ENCODE measurements at places on chromosomes 5 and 9. TPM values are rescaled to one million over a fixed set of nuclear protein-coding genes. Genes with fewer than 3 reads are reported as not detected.

Gene SCAMP1
- total RNA-seq: 38.3 TPM

Gene ZNF483
- total RNA-seq: 2.2 TPM

Gene ARL10
- 4.8 TPM for total RNA-seq

Gene MARVELD2
- 17.2 TPM for total RNA-seq

Gene STKLD1
- total RNA-seq: 0.19 TPM

Gene AGXT2
- total RNA-seq: not detected

Gene CAVIN4
- 0.08 TPM for total RNA-seq

Gene ESM1
- total RNA-seq: not detected

Gene RNF183
- total RNA-seq: not detected

Gene HSD17B4
- 149 TPM for total RNA-seq

Gene TNFSF15
- total RNA-seq: 1.6 TPM

Gene NR4A3
- total RNA-seq: 0.15 TPM

Gene SERF1A
- total RNA-seq: 12.3 TPM

Gene C1QTNF2
- not detected for total RNA-seq

Gene CKMT2
- total RNA-seq: not detected

Gene SERINC5
- total RNA-seq: 21.3 TPM

Gene UBE2QL1
- not detected for total RNA-seq

Gene TEX48
- not detected for total RNA-seq

Gene CMYA5
- total RNA-seq: not detected

Gene PTCH1
- total RNA-seq: 0.76 TPM

Gene KIF24
- 1.2 TPM for total RNA-seq

Gene ARHGEF28
- total RNA-seq: 39.7 TPM

Gene GBA2
- 17.6 TPM for total RNA-seq

Gene C7
- not detected for total RNA-seq

Gene CEL
- 0.08 TPM for total RNA-seq

Gene PPP3R2
- total RNA-seq: not detected

Gene IGFBPL1
- not detected for total RNA-seq

Gene FAF2
- 34.0 TPM for total RNA-seq

Gene PCDHGA11
- 0.94 TPM for total RNA-seq

Gene ADCY2
- not detected for total RNA-seq

Gene OR1Q1
- total RNA-seq: not detected

Gene GABRA1
- total RNA-seq: not detected

Measured in hair follicular keratinocyte (primary cell).